ENCODE measurements at places on chromosomes 5 and 9.

DNA sequence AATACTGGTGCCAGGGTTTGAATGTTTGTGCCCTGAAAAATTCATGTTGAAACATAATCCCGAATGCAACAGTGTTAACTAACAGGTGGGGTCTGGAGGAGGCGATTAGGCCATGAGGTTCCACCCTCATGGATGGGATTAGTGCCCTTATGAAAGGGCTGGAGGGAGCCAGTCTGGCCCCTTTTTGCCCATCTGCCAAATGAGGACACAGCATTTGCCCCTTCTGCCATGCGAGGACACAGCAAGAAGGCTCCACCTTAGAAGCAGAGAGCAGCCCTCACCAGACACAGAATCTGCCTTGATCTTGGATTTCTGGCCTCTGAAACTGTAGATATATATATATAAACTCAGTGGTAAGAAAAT, 32.6 kb upstream of the RNF130 start:
- no peak for DNase-seq

GRCh38 chr9:129350143-129350935, 172.3 kb upstream of the IER5L start:
- no peak for DNase-seq

GRCh38 chr5:141935538-141935937, 11.9 kb downstream of the DELE1 start:
- DNase-seq, result no peak

DNA sequence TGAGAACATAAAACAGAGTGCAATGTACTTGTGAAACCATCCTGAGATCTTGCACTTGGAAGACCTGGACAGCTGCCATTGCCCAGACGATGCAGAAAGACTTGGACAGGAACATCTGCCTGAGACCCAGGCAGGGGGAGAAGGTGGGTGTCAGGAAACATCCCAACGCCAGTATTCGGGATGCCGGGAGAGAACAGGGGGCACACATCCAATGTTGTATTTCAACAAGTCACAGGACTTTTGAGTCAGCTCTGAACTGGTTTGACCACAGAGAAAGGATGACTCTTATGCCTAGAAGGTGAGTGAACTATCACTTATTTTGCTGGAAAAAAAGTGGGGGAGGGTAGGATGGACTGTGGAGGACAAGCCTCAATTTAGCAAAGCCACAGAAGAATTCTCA, 124.6 kb downstream of the ROR2 start:
- no peak for DNase-seq

- no peak for DNase-seq
Measured at GRCh38 chr9:38388283-38389223, 3.9 kb upstream of the ALDH1B1 start.

DNA sequence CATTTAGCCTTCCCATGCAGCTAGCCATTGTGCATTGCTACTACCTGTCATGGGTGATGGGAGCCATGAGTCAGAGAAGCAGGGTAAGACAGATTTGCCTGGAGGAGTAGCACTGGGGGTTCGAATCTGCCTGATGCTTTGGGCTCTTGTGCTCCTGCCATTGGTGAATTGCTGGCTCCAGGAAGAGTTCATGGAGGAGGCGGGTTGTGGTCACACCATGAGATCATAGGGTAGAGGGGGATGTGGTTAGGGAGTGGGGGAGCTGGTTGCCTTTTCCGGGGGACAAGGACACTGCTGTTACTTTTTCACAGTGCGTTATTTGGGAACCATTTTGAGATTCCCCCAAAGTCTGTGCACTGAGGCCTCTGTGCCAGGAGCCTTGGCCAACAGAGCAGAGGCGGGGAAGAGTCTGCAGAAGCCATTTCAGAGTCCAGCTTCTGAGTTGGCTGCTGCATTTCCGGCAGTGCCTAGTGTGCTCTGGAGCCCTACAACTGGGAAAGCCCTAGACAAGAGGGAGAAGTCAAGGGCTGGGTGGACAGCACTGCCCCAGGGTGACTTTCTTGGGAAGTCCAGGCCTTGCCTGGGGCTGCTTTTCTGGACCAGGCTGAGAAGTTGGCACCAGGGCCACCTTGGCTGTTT, 6.2 kb downstream of the ANGPTL2 start:
- DNase-seq, result no peak

- DNase-seq, result no peak
Measured at GRCh38 chr5:137453483-137454080, 45.5 kb downstream of the SPOCK1 start.

DNA sequence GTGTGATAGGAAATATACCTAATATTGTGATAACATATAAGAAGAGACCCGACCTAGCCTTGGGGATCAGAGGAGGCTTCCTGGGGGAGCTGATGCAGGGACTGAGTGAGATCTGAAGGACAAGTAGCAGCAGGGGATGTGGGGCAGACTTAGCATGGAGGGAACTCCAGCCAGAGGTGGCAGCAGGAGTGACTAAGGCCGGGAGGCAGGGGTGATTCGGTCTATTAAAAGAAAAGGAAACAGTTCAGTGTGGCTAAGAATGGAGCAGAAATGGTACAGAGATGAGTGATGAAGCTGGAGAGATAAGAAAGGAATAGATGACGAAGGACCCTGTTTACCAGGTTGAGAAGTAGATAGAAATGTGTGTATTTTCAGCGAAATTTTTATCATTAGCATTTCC, 408.8 kb downstream of the ENC1 start:
- DNase-seq, result no peak

Data from central memory CD4-positive, alpha-beta T cell (primary cell).